ENCODE measurements at places on chromosomes 12 and 14. TPM values are rescaled to one million over a fixed set of nuclear protein-coding genes. Genes with fewer than 3 reads are reported as not detected.

- no peak for DNase-seq
These were observed 504.9 kb downstream of the DIO2 start for GRCh38 chr14:79706382-79706781.

DNA sequence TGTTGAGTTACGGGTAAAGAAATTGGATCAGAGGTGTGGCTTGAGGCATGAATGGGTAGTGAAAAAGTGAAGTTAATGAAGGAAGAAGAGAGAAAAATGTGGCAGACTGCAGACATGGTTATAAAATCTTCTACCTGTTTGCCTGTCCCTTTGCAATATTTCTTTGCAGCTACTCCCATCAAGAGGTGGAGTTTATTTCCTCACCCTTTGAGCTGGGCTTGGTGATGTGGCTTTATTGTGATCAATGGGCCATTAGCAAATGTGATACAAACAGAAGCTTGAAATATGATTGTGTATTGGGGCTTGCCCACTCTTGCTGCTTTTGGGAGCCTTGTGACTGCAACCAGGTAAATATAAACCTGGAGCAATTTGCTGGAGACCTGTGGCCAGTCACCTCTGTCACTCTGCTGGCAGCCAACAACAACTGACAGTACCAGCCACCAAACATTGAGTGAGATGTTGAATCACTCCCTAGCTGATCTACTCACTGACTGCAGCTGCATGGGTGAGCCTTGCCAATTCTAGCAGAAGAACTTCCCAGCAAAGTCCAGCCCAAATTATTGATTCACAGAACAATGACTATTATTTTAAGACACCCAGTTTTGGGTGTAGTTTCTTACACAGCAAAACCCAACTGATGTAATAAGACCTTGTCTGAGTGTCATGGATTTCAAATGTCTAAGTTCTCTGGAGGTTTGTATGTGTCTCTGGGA lies 151.0 kb upstream of the ATP2B1 start:
- DNase-seq = no peak

- DNase-seq = no peak
These were observed 2.1 kb downstream of the BMAL2 start for GRCh38 chr12:27334721-27335082.

The PKP2 gene
- 18.2 TPM for total RNA-seq

The SELPLG gene
- total RNA-seq = 0.09 TPM
